ENCODE measurements at places on chromosomes 2 and 18.
A peak's percentile ranks its signal among the peaks of the same experiment; 100 is the strongest.

DNA sequence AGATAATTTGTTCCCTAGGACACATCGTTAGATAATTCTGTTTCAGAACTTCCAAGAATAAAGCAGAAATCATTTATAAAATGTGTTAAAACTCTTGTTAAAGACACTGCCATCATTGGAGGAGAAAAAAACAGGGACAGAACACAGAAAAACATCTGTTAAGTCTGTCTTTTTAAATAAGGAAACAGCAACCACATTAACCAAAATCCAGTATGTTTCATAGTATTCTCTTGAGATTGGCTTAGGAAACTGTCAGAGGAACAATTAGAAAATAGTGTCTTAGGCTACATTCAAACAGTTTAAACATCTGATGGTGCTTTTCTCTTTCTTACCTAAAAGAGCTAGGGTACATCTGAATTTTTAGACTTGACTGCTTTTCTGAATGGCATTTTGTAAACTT is 81.6 kb downstream of the PMS1 start:
- DNase-seq: no peak

- DNase-seq: peak; percentile 54
Observed at GRCh38 chr2:70995426-70995729, 705 bp upstream of the TEX261 start.

GRCh38 chr2:136051001-136051724 is 65.7 kb upstream of the DARS1 start:
- DNase-seq: peak; percentile 80

DNA sequence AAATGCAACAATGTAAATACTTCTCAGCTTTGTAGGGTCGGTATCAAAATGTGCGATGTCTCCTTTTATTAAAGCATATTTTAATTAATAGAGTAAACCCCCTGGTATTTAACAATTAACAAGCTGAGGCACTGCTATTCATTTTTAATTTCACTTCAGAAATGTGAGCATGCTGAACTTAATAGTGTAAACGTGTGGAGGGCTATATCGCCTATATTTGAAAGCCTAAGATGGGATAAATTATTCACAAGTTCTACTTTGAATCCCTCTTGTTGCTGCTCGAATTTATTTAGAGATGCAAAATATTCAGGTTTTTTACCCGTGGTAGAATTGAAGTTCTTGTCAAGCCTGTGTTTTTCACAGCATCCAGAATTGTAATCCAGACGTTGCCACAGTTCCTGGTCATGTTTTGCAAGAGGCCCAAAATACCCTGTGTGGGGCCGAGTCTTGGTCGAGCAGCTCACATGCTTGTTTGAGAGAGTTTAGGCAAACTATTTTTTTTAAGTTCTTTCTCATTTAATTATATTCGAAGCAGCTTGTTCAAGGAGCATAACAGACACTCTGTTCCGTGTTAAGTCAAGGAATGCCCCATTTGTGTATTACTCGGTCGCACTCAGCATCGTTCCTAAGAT is 2.5 kb downstream of the SALL3 start:
- DNase-seq: no peak

DNA sequence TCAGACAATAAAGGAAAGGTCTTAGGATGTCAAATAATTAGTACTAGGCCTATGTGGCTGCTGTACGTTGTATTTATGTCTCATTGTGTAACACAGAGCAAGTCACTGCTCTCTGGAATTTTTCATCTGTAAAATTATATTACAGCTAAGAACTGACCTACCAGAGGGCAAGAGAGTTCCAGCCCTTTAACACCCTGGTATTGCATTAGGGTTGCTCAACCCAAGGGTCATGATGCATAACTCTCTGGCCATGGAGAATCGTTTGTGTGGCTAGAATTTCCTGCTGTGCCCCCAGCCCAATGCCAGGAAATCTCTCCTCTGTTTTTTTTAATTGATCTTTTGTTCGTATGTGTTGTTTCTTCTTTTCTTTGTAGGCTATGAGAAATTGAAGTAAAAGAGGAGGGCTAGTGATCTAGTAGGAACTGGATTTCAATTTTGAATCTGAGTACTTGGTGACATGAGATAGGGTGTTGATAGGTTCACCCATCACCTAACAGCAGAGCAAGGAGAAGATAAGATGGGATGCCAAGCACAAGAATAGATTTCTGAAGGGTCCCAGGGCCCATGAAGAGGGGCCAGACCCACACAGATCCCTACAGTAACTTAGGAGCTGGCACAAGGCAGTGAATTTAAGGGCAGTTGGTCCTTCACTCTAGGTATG is 571.2 kb upstream of the TNP1 start:
- DNase-seq: no peak

- DNase-seq: no peak
Observed at GRCh38 chr2:9806656-9807055, 36.6 kb upstream of the TAF1B start.

GRCh38 chr2:41869542-41870264 is 178.1 kb upstream of the PKDCC start:
- DNase-seq: peak; percentile 59

GRCh38 chr2:232315049-232315922 is 63.3 kb upstream of the ALPP start:
- DNase-seq: peak; percentile 87

GRCh38 chr2:178111743-178112142 is 494 bp upstream of the RBM45 start:
- DNase-seq: no peak

DNA sequence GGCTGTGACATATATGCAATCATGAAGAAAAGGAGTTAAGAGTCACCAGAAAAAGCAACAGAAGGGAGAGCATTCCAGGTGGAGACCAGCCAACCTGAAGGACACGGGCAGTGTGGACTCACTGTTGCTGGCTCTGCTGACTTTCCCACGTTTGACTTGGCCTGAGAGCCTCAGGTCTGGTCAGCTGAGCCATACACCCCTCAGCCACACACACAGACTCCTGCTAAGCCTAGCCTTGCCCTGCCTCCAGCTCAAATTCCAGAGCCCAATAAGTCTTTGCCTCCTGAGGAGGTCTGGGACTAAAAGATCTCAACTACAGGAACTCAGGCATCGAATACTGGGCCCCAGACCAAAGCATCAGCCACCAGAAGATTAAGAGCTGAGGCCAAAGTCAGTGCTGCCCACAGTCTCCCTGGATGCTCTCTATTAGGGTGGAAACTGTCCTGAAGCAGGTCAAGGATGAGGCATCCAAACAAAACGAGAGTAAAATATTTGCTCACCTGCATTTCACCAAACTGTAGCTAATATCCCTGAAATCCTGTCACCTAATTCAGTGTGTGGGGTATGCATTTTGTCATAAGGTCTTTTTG is 23.3 kb downstream of the CACNB4 start:
- no peak for DNase-seq

GRCh38 chr2:155412598-155412997 is 714.1 kb downstream of the KCNJ3 start:
- DNase-seq: no peak

- DNase-seq: no peak
Observed at GRCh38 chr18:12851716-12852115, 32.3 kb downstream of the PTPN2 start.

- no peak for DNase-seq
Observed at GRCh38 chr2:241882091-241882625, 12.6 kb downstream of the RTP5 start.

- no peak for DNase-seq
Observed at GRCh38 chr2:47002480-47003381, 87.1 kb upstream of the MCFD2 start.

DNA sequence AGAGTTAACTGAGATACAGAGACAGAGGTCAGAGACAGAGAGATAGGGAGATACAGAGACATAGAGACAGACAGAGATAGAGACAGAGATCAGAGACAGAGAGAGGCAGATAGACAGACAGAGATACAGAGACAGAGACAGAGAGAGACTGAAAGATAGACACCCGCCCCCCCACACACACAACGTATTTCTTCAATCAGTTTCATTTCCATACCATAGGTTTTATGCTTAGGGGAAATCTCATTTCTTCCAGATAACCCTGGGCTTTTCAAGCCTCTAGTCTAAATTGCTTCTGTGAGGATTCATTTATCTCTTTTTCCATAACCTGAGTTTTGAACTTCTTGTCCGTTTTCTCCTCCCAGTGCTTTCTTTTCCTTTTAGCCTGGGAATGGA is 94.6 kb downstream of the CD8B2 start:
- no peak for DNase-seq

DNA sequence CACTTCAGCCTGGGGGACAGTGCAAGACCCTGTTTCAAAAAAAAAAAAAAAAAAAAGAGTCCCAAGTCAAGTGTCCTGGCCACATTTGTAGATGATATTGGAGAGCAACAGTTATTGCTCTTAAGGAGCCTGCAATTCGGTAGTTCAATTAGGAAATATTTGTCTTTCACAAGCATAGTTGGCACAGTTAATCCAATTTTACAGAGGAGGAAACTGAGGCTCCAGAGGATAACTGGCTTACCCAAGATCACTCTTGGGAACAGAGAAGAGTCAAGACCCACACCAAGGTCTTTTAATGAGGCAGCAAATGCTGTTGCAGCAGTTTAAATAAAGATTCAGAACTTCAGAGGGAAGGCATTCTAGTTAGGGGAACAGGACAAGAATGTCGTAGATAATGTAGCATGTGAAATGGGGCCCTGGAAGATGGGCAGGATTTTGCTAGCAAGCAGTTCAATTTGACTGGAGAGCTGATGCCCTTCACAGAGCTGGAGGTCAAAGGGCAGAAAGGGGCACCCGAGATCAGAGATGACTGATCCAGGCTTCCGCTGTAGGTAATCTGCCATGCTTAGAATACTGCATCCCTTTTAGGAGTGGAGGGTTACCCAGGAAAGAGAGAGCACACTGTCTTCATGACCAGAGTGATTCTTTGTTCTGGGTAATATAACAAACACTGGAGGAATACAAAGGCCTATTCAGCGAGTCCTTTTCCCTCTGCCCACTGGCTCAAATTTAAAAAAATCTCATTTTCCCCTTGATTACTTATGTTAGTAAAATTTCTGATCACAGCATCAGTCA is 3.0 kb downstream of the NPC1 start:
- no peak for DNase-seq

- no peak for DNase-seq
Observed at GRCh38 chr2:227402959-227403358, 15.2 kb upstream of the SCYGR1 start.

GRCh38 chr18:7438646-7439045 is 128.5 kb upstream of the PTPRM start:
- no peak for DNase-seq

GRCh38 chr2:62409442-62409841 is 96.6 kb downstream of the TMEM17 start:
- no peak for DNase-seq

- DNase-seq: no peak
Observed at GRCh38 chr2:25190536-25190935, 22.2 kb upstream of the POMC start.

GRCh38 chr2:65114921-65115320 is 15.0 kb downstream of the RAB1A start:
- DNase-seq: no peak

- no peak for DNase-seq
Observed at GRCh38 chr2:186485576-186485870, 537 bp upstream of the ZC3H15 start.

GRCh38 chr18:62897153-62897552 is 181.8 kb downstream of the PHLPP1 start:
- DNase-seq: no peak

DNA sequence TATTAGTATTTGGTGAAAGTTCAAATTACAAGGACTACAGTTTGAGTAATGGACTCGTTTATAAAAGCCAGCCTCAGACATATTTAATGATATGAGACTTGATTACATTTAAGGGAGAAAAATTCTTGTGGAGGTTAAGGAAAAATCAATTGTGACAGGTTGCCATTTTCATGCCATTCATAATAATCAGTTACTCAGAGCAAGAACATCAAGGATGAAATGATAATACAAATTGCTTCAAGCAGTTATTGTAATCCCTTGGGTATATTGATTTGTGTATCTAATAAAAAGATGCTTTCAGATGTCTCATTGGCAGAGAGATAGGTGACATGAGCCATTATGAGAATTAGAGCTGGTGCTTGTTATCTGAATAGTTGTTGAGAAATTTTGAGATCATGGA is 153.6 kb downstream of the ATP9B start:
- no peak for DNase-seq

- no peak for DNase-seq
Observed at GRCh38 chr2:189234991-189235390, 55.4 kb upstream of the COL5A2 start.

- no peak for DNase-seq
Observed at GRCh38 chr18:21406116-21406515, 164.1 kb downstream of the GREB1L start.

DNA sequence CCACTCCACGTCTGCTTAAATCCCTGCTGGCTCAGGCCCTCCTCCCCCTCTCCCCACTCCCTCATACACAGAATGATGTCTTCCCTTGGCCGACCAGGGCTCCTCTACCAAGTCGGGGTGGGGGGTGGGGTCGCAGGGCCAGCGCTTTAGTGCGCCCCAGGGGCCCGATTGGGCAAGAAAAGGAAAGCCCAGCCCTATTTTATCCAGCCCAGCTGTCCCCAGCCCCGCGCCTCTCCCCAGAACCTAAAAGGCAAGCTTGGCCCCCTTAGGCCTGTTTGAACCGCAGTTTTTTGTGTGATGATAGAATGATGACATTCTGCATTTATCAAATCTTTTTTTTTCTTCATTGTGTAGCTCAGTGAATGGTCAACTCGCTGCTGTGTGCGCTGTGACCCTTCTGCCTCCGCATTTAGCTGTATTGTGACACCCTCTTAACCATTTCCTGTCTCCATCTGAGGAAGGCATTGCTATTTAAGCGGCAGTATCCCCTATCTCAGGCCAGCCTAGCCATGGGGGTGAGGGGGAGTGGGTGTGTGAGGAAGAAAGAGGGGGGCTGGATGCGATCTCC is 231.4 kb downstream of the HAUS1 start:
- DNase-seq: no peak

DNA sequence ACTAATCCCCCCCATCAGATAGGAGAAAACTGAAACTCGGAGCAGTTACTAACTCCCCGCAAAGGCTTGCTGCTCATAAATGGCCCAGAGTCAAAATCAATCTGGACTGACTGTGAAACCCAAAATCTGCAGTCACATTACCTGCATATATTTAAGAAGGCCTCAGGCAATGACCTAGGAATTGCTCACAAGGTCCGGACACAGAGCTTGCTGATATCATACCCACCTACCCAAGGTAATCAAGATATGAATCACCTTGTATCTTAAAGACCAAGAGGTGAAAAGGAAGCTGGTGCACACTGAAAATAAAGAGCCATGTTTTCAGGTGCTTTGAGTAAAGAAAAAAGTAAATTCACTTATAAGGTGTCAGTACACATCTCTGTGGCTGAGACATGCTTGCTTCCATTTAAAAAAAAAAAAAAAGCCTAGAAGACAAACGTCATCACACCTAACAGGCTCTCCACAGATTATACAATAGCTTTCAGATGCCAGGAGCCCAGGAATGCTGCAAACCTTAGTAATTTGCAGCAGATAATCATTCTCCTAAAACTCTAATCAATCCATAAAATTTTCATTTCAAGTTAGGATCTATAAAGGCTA is 195.4 kb downstream of the ZEB2 start:
- peak; percentile 66 for DNase-seq

- no peak for DNase-seq
Observed at GRCh38 chr18:65365245-65365980, 385.4 kb upstream of the CDH7 start.

All from activated CD4-positive, alpha-beta T cell treated with anti-CD3 and anti-CD28 coated beads, Interleukin-2, Interleukin-4, amounts not matched to agents 100 ng/mL and 50 ng/mL, durations not matched to agents 16 hours and 8 hours (primary cell).